ENCODE measurements at places on chromosomes 2 and 18.

DNA sequence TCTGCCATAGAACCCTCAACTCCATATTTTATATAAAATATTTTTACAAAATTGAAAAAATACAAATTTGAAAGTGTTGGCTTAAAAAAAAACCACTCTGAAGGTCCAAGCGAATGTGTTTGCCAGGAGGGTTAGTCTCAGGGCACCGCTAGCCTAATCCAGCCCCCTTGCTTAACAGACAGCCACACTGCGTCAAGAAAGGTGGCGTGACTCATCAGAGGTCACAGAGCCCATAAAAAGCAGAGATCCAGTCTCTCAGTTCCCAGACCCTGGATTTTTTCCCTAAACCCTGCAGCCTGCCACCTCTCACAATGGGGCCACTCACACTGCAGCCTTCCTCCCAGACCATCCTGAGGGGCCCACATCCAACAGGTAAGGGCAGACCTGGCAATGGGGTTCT lies 3.9 kb upstream of the TNS1 start:
- no peak for DNase-seq

DNA sequence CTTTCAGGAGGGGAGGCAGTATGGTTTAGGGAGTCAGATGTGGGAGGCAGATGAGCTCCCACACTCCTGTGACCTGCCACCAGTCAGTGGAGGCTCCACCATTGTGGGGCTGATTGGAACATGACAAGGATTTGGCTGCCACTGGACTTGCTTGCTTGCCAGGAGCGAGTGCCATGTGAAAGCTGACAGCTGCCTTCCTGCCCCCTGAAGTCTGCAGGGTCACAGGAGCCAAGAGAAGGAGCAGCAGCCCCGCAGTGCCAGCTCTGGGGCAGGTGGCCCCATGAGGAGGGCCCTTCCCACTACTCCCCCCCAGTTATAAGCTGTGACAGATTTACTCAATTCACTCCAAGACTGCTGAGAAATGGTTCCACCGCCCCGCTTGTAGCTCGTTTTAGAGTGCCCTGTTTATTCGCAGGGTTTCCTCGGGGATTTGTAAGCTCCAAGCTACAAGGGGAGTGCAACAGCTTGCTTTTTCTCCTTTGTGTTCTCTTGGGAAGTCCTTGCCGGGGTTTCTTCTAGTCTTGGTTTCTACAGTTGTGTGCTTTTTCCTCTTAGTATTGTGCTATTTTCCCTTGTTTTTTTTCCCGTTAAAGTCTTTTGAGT lies 414.3 kb downstream of the MEIS1 start:
- no peak for DNase-seq

DNA sequence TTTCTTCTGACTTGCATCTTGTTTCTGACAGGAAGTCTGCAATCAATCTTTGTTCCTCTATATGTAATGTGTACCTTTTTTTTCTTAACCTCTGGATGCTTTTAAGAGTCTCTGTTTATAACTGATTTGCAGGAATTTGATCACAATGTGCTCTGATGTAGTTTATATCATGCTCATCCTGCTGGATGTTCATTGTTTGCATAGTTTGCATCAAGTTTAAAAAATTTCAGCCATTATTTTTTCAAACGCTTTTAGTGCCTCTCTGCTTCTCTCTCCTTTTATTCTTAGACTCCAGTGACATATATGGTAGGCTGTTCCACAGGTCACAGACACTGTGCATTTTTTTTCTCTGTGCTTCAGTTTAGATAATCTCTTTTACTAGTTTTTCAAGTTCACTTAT lies 23.9 kb downstream of the RBKS start:
- DNase-seq = no peak

GRCh38 chr2:182166841-182167240 lies 181.2 kb downstream of the PPP1R1C start:
- DNase-seq = no peak

- DNase-seq = no peak
These were observed 79.2 kb downstream of the NDUFA10 start for GRCh38 chr2:239945751-239946561.

GRCh38 chr2:163348857-163349380 lies 386.9 kb downstream of the FIGN start:
- DNase-seq = no peak

DNA sequence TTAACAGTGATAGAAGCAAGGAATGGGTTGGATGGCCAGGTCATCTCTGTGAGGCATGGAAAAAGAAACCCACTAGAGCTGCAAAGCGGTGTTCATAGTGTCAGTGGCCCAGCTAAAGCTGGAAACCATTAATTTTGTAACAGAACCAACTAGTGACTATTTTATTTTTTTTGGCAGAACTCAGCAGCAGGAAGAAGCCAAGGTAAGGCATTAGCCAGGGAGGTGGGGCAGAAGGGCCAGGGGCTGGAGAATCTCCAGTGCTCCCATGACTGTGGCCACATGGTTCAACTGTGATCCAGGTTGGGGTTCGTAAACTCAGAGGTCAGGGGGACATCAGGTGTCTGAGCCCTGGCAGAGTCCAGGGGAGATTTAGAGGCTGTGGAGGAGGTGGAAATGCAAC lies 25.9 kb upstream of the YES1 start:
- DNase-seq = no peak

DNA sequence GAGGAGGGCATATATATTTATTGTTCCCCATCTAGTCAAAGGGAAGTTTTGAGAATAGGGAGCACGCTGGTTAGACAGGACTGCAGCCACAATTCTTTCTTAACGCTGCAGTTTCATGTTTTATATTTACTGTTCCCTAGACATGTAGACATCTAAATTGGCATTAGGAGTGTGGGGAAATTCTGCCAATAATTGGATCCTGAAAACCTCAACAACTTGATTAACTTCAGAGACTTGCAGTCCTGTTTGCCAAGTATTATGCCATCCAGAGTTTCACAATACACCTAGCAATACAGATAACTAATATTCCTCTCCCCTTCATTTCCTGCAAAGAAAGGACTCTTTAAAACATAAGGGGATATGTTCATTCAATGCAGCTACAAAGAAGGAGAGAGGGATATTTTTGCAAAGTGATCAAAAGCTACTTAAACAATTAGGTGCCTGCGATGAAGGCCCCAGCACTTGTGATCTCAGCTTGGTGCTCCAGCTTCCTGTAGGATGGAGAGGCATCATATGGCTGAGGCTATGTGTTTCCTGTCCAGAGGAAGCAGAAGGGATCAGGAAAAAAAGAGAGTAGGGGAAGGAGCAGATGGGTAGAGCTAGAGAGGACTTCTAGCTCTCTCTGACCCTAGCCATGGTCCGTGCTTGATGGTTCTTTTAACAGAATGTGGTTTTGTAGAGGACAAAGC lies 264.4 kb downstream of the MTX2 start:
- no peak for DNase-seq

DNA sequence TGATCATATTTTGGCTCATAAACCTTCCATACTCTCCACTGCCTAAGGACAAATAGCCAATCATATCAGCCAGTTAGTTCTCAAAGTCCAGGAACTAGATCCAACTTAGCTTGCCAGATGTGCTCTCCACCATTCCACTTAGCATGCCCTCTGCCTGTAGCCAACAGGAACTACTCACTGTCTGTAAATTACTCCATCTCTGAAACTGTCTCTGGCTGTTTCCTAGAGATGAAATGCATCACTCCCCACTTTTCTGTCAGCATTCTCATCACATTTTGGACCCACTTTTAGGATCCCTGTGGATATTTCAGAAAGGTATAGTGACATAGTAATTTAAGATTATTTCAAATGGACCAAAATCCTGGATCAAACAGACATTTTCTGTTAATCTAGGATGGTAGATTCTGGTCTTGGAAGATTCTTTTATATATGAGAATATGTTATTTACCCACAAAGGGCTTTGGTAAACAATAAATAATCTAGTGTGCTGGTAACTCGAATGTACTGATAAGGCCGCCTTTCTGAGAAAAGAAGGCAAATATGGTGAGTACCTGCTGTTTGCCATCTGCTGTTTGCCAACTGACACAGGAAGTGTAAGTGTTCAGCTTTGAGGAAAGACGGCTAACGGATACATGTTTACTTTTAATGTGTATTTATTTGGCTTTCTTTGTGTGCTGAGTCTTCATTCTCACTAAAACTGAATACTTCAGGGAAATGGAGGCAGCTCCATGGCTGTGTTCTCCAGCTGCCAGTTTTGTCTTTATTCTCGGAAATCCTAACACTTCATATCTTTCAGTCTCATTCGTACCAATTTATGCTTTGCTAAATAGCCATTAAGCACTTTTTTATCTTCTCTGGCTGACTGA lies 79.5 kb downstream of the EVA1A start:
- peak; percentile 11 for DNase-seq

GRCh38 chr18:54392543-54393023 lies 34.9 kb downstream of the C18orf54 start:
- no peak for DNase-seq

- DNase-seq = no peak
These were observed 128.3 kb downstream of the KCNJ3 start for GRCh38 chr2:154826827-154827226.

GRCh38 chr2:208294482-208295024 lies 28.5 kb downstream of the PIKFYVE start:
- DNase-seq = no peak

- DNase-seq = peak; percentile 36
These were observed 15.3 kb downstream of the WNT10A start for GRCh38 chr2:218895759-218896500.

GRCh38 chr2:37573451-37574388 lies 97.7 kb downstream of the CDC42EP3 start:
- no peak for DNase-seq

GRCh38 chr2:196984903-196985302 lies 58.4 kb upstream of the PGAP1 start:
- DNase-seq = no peak

DNA sequence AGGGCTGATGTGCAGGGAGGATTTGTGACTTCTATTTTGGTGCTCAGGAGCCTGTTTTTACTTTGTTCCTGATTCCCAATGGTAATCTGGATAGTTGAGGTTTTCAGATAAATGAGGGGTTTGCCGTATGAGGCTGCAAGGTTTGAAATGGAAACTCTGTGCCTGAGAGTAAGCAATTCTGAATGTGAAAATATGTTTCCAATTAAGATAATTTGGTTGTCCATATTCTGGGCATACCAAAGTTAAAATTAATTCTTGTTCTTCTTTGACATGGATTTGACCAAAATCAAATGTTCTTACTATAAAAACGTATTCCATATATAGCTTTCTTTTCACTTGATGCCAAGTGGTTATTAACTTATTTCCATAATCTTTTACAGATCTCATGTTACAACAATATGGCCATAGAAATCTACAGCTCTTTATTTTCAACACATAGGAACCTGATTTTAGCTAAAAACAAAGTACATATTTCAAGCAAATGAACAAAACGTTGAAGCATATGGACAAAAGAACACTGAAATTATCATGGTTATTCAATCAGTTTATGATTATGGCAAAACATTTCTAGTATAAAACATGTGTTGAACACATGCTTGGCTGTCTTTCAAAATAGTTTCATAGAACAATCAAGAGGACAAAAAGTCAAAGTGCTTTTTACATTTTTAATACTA lies 63.4 kb upstream of the ARHGAP28 start:
- DNase-seq = no peak

DNA sequence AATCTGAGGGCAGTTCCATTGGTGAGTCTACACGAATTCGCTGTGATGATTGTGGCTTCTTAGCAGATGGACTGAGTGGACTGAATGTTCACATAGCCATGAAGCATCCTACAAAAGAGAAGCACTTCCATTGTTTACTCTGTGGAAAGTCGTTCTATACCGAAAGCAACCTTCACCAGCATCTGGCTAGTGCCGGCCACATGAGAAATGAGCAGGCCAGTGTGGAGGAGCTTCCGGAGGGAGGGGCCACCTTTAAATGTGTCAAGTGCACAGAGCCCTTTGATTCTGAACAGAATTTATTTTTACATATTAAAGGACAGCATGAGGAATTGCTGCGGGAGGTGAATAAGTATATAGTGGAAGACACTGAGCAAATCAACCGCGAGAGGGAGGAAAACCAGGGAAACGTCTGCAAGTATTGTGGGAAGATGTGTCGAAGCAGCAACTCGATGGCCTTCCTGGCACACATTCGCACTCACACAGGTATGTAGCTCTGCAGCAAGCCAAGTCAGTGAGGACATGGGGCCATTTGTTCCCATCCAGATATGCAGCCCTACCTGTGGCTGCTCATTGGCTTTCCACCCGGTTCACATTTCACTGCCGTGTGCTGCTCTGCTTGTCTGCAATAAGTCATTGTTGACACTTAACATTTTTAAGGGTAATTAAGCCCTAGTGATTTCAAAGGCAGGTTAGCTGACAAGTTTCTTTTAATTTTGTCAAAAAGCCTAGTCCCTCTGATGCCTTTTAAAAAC lies 37.7 kb downstream of the ZNF407 start:
- DNase-seq = no peak

GRCh38 chr2:42495234-42495581 lies 1.4 kb upstream of the KCNG3 start:
- DNase-seq = no peak

- no peak for DNase-seq
These were observed 900 bp downstream of the C18orf32 start for GRCh38 chr18:49486134-49486533.

DNA sequence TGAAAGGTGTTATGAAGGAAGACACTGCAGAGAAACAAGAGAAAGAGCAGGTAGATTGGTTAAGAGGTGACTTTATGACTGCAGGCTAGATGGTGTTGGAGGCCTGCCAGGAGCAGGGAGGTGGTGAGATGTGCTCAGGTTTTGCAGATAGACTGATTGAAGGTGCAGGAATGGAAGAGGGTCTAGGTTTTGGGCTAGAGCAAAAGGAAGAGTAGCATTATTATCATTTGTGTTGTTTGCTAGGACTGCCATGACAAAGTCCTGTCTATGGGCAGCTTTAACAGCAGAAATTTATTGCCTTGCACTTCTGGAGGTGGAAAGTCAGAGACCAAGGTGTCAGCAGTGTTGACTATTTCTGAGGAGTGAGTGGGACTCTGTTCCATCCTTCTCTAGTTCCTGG lies 172.9 kb upstream of the SOX11 start:
- no peak for DNase-seq

DNA sequence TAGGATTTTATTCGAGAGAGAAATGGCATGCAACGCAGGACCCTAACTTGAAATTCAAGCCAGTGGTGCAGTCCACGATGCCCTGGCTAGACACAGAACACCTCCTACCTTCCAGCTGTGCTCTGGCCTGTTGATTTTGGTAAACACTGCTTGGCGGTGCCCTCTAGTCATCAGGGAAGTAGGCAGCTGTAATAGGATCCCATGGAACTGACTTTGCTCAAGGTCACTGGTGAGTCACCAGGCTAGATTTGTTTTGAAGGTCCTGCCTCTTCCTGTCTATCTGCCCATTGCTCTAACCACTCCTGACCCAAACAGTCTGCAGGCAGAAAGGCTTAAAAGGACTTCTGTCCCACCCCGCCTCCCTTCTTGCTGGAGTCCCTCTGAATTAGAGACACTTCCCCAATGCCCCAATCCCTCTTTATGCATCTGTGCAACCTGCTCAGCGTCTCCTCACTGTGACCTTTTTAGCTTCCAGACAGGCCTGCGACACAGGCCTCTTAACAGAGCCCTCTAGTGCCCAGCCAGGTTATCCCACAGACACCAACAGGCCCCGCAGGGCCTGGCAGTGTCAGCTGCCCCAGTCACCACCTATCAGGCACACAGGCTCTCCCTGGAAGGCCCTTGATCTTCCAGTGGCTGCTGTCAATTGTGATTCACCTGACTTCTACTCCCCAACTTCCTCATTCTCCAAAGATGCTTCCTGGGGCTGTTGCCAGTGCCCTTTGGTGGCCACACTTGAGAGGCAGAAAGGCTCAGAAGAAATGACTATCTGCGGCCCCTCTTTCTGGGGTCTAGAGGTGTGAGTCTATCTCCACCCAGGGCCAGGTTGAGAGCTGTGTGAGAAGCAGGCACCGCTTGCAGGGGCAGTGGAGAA lies 5.2 kb downstream of the TMEM127 start:
- DNase-seq = no peak
